Activated T-cell treated with anti-CD3 and anti-CD28 coated beads, Interleukin-2, amount 50 U/mL, for 4 hours (primary cell): ENCODE measurements at places on chromosomes 16 and 17.

GRCh38 chr16:57165938-57166337 lies 19.9 kb downstream of the PSME3IP1 start:
- DNase-seq = no peak

DNA sequence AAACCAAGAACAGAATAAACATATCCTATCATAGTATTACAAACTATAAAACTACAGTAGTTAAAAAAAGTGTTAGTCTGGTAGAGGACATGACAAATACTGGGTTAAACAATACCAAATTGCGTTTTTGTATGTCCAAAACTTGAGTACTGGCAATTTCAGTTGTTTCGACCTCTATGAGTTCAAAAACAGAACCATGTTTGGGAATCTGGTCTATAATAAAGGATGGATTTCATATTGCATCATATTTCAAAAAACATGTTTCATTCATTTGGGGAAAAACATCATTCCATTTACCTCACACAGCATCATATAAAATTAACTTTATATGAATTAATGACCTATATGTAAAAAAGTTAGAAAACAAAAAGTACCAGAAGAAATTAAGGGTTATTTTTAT lies 81.8 kb downstream of the TRIM37 start:
- no peak for DNase-seq

DNA sequence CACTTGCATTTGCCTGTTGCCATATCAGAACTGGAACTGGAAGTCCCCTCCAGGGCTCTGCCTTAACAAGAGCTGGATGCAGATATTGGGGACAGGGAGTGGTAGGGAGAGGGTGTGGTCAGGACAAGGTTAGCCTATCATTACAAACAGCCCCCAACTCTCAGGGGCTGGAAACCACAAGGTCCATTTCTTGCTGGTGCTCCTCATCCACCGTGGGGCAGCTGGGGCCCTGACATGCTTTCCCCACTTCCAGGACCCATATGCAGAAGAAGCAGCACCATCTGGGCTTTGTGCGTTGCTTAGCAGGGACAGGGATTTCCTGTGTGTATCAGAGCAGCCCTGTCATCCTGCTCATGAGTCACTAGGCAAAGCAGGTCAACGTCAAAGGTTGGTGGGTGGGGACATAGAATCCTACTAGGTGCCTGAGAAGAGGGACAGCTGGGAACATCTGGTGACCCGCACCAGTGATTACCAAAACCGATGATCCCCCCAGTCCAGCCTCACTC lies 26.9 kb downstream of the RGS9 start:
- peak; percentile 28 for DNase-seq

- DNase-seq = no peak
These were observed 41.0 kb upstream of the CDRT4 start for GRCh38 chr17:15508466-15508865.

DNA sequence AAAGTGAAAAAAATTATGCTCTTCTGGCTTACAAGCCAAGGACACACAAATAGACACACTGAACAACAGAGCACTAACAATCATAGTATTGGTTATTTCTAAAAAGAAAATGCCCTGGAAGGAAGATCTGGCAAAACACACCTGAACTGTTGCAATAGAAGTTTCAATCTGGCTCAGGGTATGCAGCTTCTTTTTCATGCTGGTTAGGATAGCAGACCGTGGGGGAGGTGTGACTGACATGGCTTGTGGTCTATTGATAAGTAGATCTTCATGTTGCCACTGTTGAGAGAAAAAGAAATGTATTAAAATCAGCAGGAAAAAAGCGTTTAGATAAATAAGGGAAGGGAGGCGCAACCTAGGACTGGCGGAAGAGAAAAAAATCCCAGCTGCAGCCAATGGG lies 26.5 kb upstream of the ARL6IP1 start:
- no peak for DNase-seq

DNA sequence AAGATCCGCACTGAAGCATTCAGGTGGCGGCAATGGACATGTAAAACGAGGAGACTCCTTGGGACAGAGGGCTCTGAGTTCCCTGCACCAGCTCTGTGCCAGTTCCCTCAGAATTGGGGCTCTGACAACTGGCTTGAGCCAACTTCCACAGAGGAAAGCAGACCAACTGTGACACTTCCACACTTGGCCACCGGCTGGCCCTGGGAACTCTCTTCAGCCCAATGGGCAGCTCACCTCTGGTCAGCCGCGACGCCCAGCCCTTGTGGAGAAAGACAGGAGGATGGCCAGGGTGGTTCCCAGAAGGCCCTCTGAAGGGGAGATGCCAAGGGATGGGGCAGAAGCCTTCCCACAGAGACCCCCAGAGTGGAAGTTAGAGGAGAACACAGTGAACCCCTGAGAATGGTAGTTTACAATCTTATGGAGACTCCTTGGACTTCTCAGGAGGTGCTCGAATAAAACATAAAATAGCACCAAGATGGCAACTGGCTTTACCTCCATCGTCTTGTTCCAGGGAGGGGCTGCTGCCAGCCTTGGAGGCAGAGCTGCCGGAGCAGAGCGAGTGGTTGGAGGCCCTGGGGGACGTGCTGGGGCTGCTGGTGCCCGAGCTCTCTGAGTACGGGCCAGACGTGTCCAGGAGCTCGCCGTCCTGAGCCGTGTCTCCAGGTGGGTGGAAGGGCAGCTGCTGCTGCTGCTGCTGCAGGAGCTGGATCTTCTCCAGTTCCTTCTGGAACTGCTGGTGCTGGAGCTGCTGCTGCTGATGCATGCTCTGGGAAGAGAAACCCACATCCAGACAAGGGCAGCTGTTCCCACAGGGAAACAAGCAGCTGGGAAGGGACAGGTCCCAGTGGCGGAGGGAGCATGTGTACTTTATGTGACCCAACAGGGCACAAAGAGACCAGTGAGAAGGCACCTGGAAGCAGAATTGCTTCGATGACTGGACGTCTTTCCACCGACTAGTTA lies 35.0 kb upstream of the ICAM2 start:
- no peak for DNase-seq

GRCh38 chr17:60447375-60447774 lies 25.1 kb downstream of the CHCT1 start:
- DNase-seq = no peak

DNA sequence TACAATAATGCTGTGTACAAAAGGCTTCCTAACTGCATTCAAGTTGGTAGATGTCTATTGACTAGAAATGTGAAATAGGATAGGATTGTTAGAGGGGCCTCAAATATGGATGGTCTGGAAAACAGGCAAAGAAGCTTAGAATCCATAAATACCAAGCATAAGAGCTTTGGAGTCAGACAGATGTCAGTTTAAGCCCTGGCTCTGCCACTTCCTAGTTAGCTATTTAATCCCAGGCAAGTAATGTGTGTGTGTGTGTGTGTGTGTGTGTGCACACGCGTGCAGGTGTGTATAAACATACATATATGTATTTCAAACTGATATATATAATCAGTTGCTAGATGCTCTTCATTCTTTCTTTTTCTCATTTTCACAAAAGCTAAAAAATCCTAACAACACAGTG lies 66.7 kb downstream of the MMD start:
- no peak for DNase-seq

DNA sequence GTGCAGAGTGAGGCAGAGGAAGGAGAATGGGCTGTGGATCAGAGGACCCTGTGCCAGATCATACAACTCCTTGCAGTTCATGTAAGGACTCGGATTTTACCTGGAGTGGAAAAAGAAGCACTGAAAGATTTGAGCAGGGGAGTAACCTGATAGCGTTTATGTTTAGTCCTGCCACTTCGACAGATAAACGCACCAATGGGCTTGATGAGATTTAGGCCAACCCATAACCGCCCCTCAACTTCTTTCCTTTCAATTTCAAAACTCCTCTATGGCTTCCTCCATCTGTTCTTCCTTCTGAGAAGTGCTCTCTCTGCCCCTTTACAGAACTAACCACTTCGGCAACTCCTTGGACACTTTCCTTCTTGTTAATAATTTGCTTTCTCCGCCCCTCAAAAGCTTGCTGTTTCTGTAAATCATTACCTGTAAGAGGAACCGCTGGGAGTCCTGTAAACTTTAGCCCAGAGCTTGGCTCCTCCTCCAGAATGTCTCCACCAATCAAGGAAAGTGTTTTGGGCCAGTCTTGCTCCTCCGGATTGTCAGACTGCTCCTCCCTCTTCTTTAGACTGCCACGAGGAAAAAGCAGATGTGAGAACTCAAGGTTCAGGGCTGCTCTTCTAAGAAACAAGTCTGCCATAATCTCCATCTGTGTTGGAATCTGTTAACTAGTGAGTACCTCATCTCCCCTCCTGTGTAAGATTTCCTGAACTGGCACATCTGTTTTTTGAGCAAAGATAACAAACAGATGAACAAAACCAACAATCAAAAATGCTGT lies at the start of gene ACSM3:
Gene ACSM3, plus strand, starts transcription at position 554 of the 772 bp plus-strand sequence. CDS start 6,021 bp downstream, outside the sequence.
- peak; percentile 43 for DNase-seq

DNA sequence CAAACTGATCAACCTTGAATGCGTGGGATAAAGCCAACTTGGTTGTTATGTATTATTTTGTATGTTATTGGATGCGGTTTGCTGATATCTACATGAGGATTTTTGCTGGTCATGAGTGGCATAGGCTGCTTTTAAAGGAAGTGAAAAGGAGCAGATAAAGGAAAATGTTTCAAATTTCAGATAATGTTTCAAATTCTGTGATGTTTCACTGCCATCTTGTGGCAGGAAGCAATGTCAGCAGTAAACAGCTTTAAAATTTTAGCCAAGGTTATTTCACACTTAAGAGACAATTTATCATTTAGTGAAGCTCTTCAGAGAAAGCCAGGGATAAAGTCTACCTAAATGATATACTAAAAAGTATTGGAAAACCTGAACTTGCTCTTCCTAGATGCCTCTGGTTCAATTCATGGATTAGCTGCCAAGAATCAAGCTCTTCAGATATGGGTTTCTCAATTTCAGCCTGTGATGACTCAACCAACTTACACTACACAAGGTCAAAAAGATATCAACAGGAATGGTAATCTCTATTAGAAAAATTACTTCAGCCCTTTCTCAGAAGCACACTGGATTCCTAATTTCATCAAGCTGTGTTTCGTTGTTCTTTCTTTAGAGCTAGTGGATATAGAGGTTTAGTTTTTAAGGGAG lies 136.0 kb upstream of the C17orf78 start:
- no peak for DNase-seq

GRCh38 chr17:32461853-32462617 lies 17.7 kb downstream of the PSMD11 start:
- peak; percentile 60 for DNase-seq

- no peak for DNase-seq
These were observed 7.1 kb downstream of the NUDT16L1 start for GRCh38 chr16:4700380-4700996.

GRCh38 chr16:87051526-87052320 lies 265.5 kb downstream of the C16orf95 start:
- no peak for DNase-seq
